ENCODE measurements at places on chromosomes 5 and 9.

GRCh38 chr5:160649304-160649703, 202.7 kb downstream of the ATP10B start:
- DNase-seq: no peak

DNA sequence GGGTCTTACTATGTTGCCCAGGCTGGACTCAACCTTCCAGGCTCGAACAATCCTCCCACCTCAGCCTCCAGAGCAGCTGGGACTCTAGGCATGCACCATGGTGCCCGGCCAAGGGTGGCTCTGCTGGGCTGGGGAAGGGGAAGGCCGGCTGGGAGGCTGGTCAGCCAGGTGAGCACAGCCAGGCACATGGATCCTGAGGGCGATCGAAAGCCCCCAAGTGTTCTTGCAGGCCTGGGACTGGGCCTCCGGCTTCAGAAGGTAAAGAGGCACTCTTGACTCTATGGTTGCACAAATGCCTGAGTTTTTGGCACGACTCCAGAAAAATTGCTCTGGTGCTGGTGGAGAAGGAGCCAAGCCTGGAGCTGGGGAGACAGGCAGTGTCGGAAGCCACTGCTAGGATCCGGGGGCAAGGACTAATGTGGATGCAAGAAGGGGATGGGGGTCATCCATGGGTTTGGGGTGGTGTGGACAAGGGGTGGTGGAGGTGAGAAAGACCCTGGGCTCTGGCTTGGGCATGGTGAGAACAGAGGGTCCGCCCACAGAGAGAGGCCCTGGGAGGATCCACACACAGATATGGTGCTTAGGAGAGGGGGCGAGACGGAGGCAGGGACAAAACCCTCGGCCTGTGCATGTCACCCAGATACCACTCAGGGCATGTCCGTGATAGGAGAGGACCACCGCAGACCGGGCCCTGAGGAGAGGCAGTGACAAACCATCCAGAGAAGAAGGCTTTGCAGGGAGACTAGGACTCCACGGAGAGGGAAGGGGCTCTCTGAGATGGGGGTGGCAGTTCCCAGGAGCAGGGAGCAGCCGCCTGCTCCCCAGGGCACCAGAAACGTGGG, 51.1 kb upstream of the COL5A1 start:
- no peak for DNase-seq

DNA sequence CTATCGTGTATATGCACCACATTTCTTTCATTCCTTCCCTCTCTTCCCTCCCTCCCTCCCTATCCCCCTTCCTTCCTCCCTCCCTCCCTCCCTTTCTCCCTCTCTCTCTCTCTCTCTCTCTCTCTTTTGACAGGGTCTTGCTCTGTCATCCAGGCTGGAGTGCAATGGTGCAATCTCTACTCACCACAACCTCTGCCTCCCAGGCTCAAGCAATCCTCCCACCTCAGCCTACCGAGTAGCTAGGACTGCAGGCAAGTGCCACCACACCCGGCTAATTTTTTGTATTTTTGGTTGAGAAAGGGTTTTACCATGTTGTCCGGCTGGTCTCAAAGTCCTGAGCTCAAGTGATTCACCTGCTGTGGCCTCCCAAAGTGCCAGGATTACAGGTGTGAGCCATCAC, 1.1 kb upstream of the ANKS6 start:
- DNase-seq: no peak

DNA sequence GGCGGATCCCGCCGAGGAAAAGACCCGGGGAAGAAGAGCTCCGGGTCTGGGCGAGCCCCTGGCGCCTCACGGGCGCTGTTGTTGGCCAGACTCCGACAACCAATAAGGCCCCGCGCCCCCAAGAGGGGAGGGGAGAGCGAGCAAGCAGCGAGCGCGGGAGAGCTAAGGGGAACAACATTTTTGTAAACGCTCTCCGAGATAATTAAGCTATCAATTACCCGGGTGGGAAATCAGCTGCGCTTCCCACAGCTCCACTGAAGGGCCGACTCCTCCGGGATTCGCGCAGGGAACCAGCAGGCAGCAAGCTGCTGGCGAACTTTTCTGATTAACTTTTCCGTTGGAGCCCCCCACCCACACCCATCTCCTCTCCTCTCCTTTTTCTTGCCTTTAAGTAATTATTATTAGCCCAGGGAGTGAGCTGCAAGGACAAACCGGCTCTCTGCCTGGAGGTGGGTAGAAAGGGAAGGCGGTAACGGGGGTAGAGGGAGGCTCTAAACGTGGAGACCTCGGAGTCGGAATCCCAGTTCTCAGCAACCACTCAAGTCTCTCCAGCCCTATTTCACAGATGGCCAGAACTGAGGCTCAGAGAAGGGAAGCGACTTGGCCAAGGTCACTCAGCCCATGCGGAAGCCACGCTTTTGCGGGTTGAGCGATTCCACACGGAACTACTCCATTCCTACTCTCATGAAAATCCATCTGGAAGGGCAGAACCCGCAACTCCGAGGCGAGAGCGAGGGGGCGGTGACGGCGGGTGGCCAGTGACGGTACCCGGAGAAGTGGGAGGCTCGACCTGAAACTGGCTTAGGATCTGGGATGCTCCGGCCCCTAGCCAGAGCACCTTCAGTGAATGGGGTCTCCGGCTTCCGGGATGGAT, 1.3 kb downstream of the ASTN2 start:
- no peak for DNase-seq

- DNase-seq: peak; percentile 48
These were observed 41.5 kb downstream of the SAR1B start for GRCh38 chr5:134590992-134591659.

- DNase-seq: no peak
These were observed 1708.8 kb upstream of the C9orf72 start for GRCh38 chr9:29282121-29282520.

GRCh38 chr9:124899845-124900244, 37.9 kb downstream of the ARPC5L start:
- no peak for DNase-seq

DNA sequence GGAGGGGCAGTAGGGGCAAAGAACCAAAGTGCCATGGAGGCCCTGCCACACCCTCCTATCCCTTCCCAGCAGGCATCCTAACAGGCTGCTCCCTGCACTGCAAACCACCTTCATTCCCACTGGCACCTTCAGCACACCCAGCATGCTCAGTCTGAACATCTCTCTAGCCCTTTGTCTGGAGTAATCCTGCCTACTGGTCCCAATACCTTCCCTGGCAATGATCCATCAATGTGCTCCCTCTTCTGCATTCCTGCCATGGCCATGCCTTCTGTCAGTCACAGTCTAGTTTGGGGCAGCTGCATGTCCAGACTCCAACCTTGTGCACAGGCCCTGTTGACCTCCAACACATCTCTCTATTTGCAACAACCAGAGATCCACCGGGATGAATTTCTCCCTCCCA, 4.9 kb downstream of the MACROH2A1 start:
- no peak for DNase-seq

- no peak for DNase-seq
These were observed 37.7 kb downstream of the C5orf15 start for GRCh38 chr5:133930813-133931090.

DNA sequence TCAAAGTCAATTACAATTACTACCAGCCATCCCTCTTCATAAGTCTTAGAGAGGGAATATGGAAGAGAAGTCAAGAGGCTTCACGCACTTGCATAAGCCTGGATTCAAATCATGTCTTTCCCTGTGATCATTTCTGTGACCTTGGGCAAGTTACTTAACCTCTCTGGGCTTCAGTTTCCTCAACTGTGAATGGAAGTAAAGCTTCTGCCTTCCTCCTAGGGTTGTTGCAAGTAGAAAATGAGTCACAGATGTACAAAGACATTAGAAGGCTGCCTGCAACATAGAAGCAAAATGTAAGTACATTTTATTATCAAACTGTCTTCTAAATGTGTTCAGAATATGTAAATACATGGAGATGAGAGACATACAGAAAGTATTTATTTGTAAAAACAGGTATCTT, 42.3 kb upstream of the SEMA6A start:
- DNase-seq: no peak

DNA sequence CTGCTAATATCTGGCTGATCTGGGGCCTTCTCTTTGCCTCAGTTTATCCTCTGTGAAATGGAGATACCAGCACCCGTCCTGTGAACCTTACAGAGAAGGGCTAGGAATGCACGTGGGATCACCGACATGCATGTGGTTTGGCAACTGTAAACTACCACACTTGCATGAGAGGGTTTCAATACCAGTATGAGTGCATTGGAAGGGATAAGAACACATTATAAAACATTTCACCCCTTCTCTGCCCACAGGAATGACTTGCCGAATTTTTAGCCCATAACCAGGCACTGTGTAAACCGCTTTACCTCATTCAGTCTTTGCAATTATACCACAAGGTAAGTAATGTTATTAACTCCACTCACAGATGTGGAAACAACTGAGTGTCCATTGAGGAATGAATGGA, 8.9 kb upstream of the RAB14 start:
- no peak for DNase-seq

- DNase-seq: peak; percentile 38
These were observed 621 bp downstream of the SEC16A start for GRCh38 chr9:136482046-136482792.

Data from NK-92 treated with Interleukin-12 subunit alpha and Interleukin-12 subunit beta, amount 100 ng/mL, for 24 hours (cell line).